Keratinocyte (primary cell): ENCODE measurements at places on chromosomes 2 and 18.

DNA sequence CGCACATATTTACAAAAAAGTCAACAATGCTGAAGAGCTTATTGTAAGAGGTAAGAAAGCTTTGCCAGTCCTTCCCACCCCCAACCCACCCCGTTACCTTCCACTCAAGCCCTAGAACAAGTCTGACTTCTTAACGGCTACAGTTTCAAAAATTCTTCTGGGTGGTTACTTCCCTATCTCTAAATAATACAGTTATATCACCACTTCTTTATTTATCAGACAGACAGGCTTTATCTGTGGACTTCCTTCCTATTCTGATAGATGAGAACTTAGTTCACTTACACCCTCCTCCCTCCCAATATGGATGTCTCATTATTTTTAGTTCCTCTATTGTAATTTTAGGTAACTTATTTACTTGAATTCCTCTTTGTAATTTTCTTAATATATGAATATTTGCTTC, 26.7 kb upstream of the ACTR3 start:
- no peak overlapping the region for H3K4me3 ChIP-seq
- no peaks in the 10 kb centered on the region for H3K27me3 ChIP-seq
- peaks cover 11% of the 10 kb centered on the region for H3K4me1 ChIP-seq
- no peak for DNase-seq
- H3K36me3 ChIP-seq: no peaks in the 10 kb centered on the region

DNA sequence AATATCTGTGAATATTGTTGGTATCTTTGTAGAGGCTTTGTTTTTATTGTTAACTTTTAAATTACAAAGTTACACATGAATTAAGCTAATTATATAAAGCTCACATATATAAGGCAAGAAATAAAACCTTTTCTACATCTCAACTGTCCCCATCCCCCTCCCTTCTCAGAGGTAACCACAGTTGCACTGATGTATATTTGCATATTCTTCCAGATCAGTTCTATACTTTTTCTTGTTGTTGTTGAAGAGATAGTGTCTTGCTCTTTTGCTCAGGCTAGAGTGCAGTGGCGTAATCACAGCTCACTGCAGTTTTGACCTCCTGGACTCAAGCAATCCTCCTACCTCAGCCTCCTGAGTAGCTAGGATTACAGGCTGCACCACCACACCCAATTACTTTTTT, 36.0 kb upstream of the CDC42EP3 start:
- no peak overlapping the region for H3K27ac ChIP-seq
- peaks cover 15% of the 10 kb centered on the region for H3K4me1 ChIP-seq
- DNase-seq: no peak
- no peak overlapping the region for H3K4me3 ChIP-seq

DNA sequence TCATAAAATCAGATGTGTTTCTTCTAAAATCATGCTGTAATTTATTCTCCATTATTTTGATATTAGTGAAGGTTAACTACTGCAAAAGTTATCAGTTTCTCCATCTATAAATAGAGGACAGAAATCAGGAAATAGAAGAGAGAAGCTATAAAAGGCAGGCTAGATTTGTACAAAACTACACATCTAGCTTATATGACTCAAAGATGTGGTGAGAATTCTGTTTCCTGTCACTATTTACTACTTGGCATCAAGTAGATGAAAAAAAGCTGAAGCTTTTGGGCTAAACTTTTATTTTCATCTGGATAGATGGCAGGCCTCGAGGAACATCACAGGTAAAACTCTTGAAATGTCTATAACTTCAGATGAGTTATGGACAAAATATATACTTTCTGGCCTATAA, 49.8 kb upstream of the NAB1 start:
- H3K4me3 ChIP-seq: no peak overlapping the region
- no peaks in the 10 kb centered on the region for H3K27me3 ChIP-seq
- DNase-seq: no peak
- H3K4me1 ChIP-seq: peaks cover 24% of the 10 kb centered on the region
- H3K27ac ChIP-seq: no peak overlapping the region

- H3K4me3 ChIP-seq: no peak overlapping the region
- DNase-seq: no peak
- no peaks in the 10 kb centered on the region for H3K27me3 ChIP-seq
- H3K27ac ChIP-seq: no peak overlapping the region
- no peaks in the 10 kb centered on the region for H3K36me3 ChIP-seq
Measured at GRCh38 chr18:60202708-60203107, 169.9 kb downstream of the MC4R start.

- H3K4me3 ChIP-seq: no peak overlapping the region
- H3K27ac ChIP-seq: peak overlapping the region; percentile 85
- DNase-seq: no peak
- H3K36me3 ChIP-seq: no peaks in the 10 kb centered on the region
- H3K4me1 ChIP-seq: peaks cover 33% of the 10 kb centered on the region
Measured at GRCh38 chr18:49015886-49016647, 65.3 kb upstream of the SMAD7 start.

GRCh38 chr2:226466589-226466988, 333.0 kb downstream of the IRS1 start:
- H3K27me3 ChIP-seq: no peaks in the 10 kb centered on the region
- H3K4me3 ChIP-seq: no peak overlapping the region
- no peak overlapping the region for H3K27ac ChIP-seq
- H3K4me1 ChIP-seq: no peaks in the 10 kb centered on the region
- H3K36me3 ChIP-seq: no peaks in the 10 kb centered on the region
- DNase-seq: no peak

DNA sequence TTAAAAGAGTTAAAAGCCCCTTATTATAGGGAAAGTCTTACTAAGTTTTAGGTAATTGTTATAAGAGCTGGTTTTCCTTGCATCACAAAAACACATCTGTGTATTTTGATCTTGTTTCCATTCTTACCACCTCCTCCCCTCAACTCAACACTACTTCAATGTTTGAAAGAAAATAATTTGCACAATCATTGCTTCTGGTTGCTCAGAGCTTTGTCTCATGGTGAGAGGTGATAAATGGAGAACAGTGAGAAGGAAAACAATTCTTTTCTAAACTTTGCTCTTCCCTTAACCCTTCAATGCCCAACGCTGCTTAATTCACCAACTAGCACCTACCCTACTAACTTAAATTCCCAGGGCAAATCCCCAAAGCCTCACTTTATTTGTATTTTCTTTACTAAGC, 268.1 kb upstream of the LINC00305 start:
- no peaks in the 10 kb centered on the region for H3K27me3 ChIP-seq
- H3K4me3 ChIP-seq: no peak overlapping the region
- H3K36me3 ChIP-seq: no peaks in the 10 kb centered on the region
- no peak overlapping the region for H3K27ac ChIP-seq

GRCh38 chr18:22021701-22022100, 147.7 kb upstream of the GATA6 start:
- H3K36me3 ChIP-seq: no peaks in the 10 kb centered on the region
- no peak overlapping the region for H3K4me3 ChIP-seq
- H3K27ac ChIP-seq: no peak overlapping the region
- no peaks in the 10 kb centered on the region for H3K27me3 ChIP-seq
- no peaks in the 10 kb centered on the region for H3K4me1 ChIP-seq

DNA sequence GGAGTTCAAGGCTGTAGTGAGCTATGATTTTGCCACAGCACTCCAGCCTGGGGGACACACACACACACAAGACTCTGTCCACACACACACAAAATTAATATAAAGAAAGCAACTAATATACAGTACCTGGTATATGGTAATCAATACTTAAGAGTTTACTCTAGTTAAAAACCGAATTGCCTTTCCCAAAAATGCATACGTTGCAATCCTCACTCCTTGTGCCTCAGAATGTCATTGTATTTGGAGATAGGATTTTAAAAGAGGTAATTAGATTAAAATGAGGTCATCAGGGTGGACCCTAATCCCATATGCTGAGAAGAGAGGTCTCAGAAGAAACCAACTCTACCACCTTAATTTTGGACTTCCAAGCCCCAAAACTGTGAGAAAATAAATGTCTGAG, 35.7 kb downstream of the TMEM237 start:
- no peak for DNase-seq
- no peaks in the 10 kb centered on the region for H3K36me3 ChIP-seq
- no peaks in the 10 kb centered on the region for H3K27me3 ChIP-seq

- H3K4me1 ChIP-seq: peaks cover 21% of the 10 kb centered on the region
- H3K27ac ChIP-seq: no peak overlapping the region
- no peak overlapping the region for H3K4me3 ChIP-seq
- H3K27me3 ChIP-seq: no peaks in the 10 kb centered on the region
Measured at GRCh38 chr2:69572641-69573040, 70.9 kb downstream of the AAK1 start.

DNA sequence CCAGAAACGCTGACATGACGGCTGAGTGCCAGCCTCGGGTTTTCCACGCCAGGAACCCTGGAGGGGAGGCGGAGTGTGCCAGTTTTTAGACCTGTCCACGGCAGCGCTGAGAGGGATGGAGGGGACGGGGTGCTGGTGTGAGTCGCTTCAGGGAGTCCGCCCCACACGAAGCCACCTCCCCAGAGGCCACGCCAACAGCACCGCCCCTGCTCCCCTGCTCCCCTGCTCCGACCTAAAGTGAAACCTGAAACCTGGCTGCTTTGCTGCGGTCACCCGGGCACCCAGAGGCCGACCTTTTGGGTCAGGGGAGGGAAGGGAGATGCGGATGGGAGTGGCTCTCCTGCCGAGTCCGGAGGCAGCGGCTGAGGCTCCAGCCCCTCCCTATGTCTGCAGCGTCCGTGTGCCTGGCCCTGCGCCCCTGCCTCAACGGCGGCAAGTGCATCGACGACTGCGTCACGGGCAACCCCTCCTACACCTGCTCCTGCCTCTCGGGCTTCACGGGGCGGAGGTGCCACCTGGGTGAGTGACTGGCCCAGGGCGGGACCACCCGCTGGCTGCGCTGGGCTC, 38.1 kb downstream of the SNED1 start:
- no peak overlapping the region for H3K27ac ChIP-seq
- H3K4me3 ChIP-seq: peak overlapping the region; percentile 61

- peaks cover 29% of the 10 kb centered on the region for H3K4me1 ChIP-seq
- peaks cover 2% of the 10 kb centered on the region for H3K36me3 ChIP-seq
- H3K27ac ChIP-seq: no peak overlapping the region
- H3K27me3 ChIP-seq: no peaks in the 10 kb centered on the region
Measured at GRCh38 chr2:20196657-20197161, 28.2 kb downstream of the SDC1 start.
